ENCODE measurements at places on chromosomes 13 and 19.

DNA sequence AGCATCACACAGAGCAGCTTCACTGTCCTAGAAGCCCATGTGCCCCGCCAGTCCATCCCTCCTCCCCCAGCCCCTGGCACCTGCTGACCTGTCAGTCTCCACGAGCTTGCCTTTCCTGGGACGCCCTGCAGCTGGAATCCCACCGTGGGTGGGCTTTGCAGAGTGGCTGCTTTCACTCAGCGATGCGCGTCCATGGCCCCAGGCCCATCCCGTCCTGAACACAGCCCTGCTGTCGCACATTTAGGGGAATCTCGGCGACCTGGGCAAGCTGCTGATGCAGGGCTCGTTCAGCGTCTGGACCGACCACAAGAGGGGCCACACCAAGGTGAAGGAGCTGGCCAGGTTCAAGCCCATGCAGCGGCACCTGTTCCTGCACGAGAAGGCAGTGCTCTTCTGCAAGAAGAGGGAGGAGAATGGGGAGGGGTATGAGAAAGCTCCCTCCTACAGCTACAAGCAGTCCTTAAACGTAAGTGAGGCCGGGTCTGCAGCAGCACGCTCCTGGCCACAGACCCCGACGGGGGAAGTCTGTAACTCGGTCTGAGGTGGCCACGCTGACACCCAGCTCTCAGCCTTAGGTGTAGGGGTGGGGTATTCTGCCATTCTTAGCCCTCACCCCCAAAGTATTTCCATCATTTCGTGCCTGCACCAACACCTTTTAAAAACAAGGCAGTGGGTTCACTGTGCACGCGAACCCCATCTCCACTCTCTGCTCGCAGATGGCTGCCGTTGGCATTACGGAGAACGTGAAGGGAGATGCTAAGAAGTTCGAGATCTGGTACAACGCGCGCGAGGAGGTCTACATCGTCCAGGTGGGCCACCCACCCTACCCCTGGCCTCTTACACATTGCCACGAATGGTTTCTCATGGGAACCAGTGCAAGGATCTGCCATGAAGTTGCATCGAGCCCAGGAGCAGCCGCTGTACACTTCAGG is 18.3 kb upstream of the F7 start:
- no peak for DNase-seq

DNA sequence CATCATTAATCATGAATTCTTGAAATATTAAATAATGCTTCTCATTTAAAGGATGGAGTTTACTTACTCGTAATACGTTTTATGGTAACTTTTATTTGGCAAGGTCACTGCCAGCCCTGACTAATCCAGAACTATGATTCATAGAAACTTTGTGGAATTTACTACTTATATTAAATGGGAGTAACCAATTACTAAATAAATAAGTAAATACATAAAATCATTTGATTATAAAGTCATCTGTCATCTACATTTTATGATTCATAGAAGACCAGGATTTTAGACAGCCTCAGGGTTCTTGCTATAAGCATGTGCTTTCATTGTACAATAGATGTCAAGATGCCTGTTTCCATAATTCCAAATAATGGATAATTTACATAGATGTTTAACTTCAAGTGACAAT is 611.1 kb downstream of the TBC1D4 start:
- DNase-seq: peak; percentile 63

GRCh38 chr19:35363711-35364425 is 5.6 kb downstream of the FFAR3 start:
- DNase-seq: no peak

DNA sequence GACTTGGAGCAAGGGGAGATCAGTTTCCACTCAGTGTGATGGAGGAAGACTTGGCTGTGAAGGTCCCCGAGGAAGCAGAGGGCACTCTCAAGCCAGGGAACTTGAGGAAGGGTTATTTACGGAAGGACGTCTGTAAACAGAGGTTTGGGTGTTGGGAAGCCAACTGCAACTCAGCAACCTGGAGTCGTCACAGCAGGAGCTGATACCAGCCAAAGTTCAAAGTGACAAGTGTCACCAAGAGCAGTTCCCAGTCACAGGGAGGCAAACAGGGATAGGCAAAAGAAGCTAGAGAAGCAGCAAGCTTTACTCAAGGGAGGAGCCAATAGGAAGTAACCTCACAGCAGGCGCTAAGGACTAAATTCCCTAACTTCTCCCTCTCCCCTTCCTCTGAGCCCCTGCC is 205.5 kb downstream of the EFNB2 start:
- no peak for DNase-seq

DNA sequence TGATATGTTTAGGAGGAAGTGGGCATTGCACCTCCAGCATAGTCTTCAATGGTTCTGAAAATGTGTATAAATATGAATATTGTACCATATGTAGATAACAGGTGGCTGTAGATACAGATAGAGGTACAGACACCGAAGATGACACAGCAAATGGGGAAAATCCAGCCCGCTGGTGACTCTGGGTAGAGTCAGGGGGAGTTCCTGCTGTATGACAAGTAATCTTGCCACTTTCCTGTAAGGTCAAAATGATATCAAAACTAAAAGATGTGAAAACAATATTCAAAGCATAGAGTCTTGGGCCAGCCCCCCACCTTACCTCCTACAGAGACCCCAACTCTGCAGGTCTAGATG is 17.8 kb downstream of the C2CD4C start:
- DNase-seq: no peak
